ENCODE measurements at places on chromosomes 5 and 9. TPM values are rescaled to one million over a fixed set of nuclear protein-coding genes. Genes with fewer than 3 reads are reported as not detected.

DNA sequence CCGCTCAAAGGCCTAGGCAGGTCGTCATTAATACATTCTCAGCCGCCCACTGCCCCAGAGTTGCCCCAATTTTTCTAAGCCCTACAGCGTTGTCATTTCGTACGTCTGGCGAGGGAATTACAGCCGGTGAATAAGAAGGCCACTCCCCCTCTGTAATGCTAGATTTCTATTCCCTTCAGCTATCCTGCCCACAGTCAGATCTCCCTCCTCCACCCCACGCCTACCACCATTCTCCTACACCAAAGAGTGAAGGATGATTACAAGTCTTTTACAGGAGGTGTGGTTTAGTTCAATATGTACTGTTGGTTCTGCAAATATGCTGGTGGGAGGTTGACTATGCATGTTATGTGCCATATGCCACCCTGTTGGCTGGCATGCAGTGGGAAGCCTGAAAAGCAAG lies 83.7 kb upstream of the SMIM15 start:
- DNase-seq, result peak; percentile 14

DNA sequence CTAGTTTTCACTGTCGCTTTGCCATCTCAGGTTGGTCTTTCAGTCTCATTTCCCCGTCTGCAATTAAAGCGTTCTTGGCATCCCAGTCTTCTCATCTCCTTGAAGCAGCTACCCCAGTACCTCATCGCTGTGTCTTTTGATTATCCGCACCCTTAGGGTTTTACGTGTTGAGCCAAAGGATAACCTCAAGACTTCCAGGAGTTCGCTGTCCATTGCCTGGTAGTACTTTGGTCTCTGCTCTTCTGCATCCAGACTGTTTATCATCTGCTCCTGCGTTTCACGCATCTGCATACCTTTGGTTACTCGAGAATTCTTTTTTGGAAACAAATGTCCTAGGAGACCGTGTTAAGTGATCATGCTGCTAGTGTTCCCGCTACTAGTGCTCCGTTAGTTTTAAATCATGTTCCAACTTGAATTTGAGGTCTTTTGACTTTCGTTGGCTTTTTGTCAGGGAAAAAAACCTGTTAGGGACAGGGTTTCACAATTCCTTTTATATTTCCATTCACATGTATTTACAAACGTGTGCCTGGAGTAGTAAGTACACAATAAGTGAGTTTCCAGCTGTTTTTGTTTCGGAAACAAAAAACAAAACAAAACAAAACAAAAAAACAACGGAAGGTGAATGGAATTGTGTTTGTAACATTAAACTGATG lies 888 bp downstream of the RABGAP1 start:
- no peak for DNase-seq

DNA sequence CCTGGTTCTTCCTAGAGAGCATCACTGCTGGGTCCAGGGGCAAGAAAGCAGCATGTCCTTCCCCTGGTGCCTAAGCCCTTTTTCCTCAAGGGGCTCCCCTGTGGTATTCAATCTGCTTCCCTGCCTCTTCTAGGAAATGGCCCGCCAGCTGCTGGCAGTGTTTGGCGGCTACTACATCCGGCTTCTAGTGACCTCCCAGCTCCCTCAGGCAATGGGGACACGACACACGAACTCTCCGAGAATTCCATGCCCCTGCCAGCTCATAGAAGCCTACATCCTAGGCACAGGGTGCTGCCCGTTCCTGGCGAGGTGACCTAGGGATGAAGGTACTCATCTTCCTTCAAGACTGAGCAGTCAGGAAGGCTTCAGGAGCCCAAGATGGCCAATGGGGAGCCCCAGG lies 14.6 kb downstream of the TEX53 start:
- DNase-seq, result no peak

- DNase-seq, result no peak
These were observed 2381.7 kb downstream of the MAT2B start for GRCh38 chr5:165887147-165887546.

DNA sequence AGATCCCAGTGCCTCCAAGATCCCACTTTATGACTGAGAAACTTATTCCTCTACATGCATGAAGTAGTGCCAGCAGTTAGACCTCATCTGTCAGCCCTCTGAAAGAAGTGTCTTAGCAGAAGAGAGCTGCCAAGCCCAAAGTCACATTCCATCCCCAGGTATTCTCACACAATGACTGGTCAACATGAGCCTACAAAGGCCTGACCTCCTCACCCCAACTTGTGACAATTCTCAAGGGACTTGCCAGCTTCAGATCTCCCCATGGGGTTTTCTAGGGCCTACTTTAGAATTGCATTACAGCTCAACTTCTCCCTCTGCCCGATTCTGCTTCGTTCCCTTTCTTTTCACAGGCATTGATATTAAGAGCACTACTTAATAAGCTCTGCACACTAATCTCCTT lies 393.8 kb upstream of the SLC30A5 start:
- DNase-seq, result no peak

GRCh38 chr5:60929024-60929423 lies 15.8 kb downstream of the ERCC8 start:
- DNase-seq, result no peak

- DNase-seq, result no peak
These were observed 95.3 kb downstream of the XRCC4 start for GRCh38 chr5:83172655-83173054.

- no peak for DNase-seq
These were observed 66.3 kb upstream of the TNFAIP8 start for GRCh38 chr5:119289438-119290044.

DNA sequence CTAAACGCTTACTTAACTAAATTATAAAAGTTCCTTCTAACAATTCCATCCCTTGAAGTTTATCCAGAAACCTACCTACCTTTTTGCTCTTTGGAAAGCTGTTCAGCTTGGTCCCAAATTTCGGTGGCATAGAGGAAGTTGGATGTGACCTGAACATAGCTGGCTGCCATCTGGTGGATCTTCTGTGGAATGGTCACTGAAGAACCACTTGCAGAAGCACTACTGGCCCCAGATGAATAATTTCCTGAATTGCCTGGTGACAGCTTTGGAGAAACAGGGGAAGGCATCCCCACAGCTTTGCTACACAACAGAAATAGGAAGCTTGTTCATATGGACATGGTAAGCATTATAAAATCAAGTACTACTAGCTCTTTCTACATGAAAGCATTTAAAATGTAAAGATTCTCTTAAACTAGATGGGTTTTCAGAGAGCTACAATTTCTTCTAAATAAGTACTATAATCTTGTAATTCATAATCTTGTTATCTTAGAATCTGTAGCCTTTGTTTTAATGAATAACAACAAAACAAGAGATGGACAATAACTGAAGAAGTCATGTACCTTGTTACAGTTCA lies 9.9 kb downstream of the LEAP2 start:
- DNase-seq, result peak; percentile 84

- no peak for DNase-seq
These were observed 12.0 kb upstream of the SLC34A1 start for GRCh38 chr5:177372034-177372896.

DNA sequence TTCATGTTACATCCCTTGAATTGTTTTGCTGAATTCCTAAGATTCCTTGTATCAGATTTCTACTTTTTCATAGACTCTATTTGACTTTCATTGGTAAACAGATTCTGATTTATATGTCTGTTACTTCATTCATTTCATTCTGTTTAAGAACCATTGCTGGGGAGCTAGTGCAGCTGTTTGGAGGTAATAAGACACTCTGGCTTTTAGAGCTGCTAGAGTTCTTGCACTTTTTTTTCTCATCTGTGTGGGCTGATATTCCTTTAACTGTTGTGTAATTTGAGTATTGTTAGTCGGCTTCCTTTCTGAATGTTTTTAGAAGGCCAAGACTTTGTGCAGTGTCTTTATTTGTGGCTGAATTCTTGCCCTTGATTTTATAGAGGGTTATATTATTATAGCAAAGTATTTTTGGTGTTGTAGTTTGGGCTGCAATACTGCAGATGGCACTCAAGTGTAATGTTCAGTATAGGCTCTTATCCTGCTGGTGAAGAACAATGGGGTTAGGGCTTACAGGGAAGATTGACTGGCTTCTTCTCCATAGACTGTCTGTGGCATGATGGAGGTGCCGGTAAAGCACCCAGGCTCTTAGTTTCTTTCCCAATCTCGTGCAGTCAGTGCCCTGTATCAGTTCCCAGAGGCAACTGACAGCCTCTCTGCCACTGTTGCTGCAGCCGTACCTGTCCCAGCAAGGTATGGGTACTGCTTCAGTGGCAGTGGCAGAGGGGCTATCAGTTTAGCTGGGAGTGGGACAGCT lies 162.2 kb downstream of the OXCT1 start:
- DNase-seq, result no peak

DNA sequence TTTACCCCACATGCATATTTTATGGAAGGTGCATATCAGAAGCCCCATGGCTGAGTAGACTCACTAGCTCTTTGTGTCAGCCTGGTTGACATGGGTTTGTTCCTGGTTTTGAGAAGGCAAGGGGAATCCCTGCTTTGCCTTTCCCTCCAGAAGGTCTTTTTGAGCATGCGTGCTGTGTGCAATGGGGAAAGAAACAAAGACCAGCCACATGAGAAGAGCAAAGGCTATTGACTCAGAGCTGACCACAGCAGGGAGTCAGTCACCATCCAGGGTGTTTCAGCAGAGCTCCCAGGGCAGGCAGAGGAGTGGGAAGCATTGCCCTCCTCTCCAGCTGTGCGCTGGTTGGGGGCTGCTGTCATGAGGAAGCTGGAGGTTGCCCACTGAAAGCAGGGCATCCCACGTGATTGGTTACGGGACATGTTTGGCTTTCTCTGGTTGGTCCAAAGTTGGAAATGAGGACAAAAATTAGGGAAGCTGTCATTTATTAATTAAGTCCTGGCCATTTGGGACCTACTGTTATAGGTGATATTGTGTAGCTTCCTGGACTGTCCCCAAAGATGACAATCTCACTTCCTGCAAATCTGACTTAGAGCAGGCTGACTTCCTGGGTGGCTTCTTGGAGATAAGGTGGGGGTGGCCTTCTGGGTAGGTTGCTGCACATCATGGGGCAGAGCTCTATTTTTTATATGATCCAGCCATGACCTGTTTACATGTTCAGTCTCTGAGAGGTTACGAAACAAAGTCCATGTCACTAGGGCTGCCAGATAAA lies 48.9 kb upstream of the TDRD7 start:
- no peak for DNase-seq

CD74 gene
- total RNA-seq, result 118 TPM

OGN gene
- not detected for total RNA-seq

ANKDD1B gene
- total RNA-seq, result not detected

OR2K2 gene
- total RNA-seq, result not detected

SLC6A7 gene
- total RNA-seq, result not detected

PLPP7 gene
- 8.2 TPM for total RNA-seq

CDX1 gene
- not detected for total RNA-seq

PDE6A gene
- total RNA-seq, result not detected

EMB gene
- 12.7 TPM for total RNA-seq

PPP3R2 gene
- not detected for total RNA-seq
